Osteoblast (primary cell): ENCODE measurements at places on chromosomes 2 and 18. TPM values are rescaled to one million over a fixed set of nuclear protein-coding genes. Genes with fewer than 3 reads are reported as not detected.
A peak's percentile ranks its signal among the peaks of the same experiment; 100 is the strongest.

DNA sequence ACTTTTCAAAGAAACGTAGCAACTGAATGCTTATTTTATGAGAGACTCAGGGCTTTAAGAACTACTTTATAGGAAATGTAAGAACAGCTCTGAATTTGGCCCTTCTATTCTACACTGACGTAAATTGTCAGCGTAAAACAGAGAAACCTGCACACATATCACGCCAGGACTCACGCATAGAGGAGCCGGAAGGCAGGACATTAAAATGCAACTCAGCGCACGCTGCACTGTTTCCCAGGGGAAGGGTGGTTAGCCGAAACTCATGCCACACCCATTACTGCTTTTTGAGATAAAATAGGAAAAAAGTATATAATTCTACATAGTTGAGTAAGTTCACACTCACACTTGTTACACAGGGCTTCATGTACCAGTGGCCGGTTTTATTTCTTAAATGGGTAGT is 7.4 kb downstream of the TUBB6 start:
- no peak for DNase-seq
- H3K36me3 ChIP-seq, result peaks cover 93% of the 10 kb centered on the region
- H3K4me3 ChIP-seq, result no peak overlapping the region
- H3K4me1 ChIP-seq, result peaks cover 35% of the 10 kb centered on the region

DNA sequence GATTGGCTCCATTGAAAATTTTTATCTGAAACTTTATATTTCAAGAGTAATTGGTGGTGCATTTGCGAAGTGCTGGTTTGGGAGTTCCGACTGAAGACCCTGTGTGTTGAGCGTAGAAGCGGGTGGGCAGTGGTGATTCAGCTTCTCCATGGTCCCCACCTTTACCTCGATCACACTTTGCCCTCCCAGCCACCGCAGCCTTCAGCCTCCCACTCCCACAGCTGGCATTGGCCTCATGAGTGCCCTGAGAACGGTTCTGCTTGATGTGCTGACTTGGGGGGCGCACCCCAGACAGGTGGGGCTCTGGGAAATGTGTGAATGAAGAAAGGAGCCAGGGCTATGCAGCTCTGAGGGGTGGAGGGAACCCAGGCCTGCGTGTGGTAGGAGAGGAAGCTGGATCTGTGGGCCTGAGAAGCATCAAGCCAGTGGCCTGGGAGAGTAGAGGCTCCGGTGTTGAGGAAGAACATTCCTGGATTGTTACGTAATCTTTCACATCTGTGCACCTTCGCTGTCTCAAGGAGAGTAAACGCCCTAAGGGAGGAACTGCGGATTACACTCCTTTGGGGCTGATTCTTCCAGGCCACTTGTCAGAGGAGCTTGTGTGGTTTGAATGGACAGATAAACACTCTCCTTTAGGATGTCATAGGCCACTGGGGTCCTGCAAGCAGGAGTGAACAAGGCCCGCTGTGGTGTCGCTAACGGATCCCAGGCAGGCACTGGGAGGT is 83.8 kb downstream of the NPAS2 start:
- H3K27me3 ChIP-seq, result peaks cover 19% of the 10 kb centered on the region
- peak overlapping the region; percentile 87 for H3K27ac ChIP-seq
- no peak overlapping the region for H3K4me3 ChIP-seq
- peaks cover 22% of the 10 kb centered on the region for H3K4me1 ChIP-seq

- H3K4me3 ChIP-seq, result no peak overlapping the region
- no peak for DNase-seq
- no peak overlapping the region for H3K27ac ChIP-seq
- peaks cover 30% of the 10 kb centered on the region for H3K4me1 ChIP-seq
- no peaks in the 10 kb centered on the region for H3K36me3 ChIP-seq
These were observed 117.2 kb downstream of the SH3RF3 start for GRCh38 chr2:109246176-109246575.

GRCh38 chr2:58110765-58111164 is 64.2 kb downstream of the VRK2 start:
- no peaks in the 10 kb centered on the region for H3K36me3 ChIP-seq
- no peak for DNase-seq
- no peaks in the 10 kb centered on the region for H3K27me3 ChIP-seq

DNA sequence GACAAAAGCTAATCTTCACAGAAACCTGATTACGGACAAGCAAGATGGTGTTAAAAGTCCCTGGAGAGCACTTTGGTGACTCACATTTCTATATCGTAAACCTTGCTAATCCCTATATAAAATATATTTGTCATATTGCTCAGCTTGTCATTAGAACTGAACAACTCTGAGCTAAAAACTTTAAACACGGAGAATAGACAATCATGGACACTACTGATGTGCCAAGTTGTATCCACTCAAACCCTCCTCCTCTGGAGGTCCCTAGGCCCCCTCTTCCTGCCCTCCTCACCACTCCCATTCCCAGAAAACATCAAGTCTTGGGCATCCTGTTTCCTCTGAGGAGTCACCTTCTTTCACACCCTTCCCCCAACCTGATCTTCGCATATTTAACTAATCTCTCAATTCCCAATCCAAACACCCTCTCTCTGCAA is 138.7 kb upstream of the PID1 start:
- H3K4me1 ChIP-seq, result peaks cover 8% of the 10 kb centered on the region
- no peaks in the 10 kb centered on the region for H3K36me3 ChIP-seq
- no peak overlapping the region for H3K4me3 ChIP-seq
- H3K27me3 ChIP-seq, result no peaks in the 10 kb centered on the region

DNA sequence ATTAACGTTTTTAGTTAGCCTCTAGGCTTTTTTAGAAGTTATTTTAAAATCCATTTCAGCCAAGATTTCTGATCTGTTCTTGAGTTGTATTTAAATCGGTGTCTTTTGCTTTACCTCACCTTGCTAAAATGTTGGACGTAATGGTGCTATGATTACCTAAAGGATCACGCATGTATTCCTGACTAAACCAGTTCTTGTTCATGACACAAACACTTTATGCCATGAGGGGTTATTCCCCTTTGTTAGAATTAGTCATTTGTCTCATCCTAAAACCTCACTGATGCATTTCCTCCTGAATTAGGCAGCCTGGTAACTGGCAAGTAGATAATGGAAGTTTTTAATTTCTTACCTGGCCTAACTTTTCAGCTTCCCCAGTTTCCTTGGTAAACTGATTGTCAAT is 185.4 kb upstream of the TANK start:
- no peak overlapping the region for H3K27ac ChIP-seq
- no peaks in the 10 kb centered on the region for H3K36me3 ChIP-seq
- no peaks in the 10 kb centered on the region for H3K4me1 ChIP-seq
- no peaks in the 10 kb centered on the region for H3K27me3 ChIP-seq

DNA sequence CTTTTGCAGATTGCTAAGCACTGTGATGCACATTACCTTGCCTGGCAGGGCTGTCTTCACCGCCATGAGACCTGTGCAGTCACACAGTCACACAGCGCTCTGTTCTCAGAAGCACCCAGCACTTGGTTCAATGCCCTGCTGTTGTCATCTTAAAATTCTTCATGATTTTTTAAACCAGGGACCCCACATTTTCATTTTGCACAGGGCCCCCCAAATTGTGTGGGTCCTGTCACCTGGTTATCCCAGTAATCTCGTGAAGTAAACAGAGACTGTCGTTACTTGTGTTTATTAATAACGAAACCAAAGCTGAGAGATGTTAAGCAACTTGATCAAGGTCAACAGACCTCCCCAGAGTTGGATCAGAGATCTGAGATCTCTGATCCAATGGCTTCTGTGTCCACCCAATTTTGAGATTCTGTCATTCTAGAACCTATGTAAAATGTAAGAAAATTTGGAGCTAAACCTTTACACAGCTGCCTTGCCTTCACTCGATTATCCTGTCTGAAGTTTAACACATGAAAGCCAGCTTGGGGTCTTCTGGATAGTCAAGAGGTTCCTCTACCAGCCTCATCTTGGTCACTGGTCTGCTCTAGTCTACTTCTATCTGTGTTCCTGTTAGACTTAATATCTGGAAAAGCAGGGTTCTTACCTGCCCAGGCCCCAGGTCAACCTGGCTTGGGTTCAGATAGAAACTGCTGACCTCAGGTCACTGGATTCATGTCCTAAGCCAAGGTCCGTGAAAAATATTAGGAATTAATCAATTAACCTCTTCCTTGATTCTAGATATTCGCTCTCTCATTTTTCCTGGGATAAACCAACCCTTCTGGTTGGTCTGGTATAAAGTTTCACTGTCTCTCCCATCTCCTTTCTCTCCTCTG is 13.7 kb upstream of the TTC39C start:
- H3K36me3 ChIP-seq, result no peaks in the 10 kb centered on the region
- no peak overlapping the region for H3K27ac ChIP-seq
- no peak for DNase-seq
- peaks cover 2% of the 10 kb centered on the region for H3K27me3 ChIP-seq
- peaks cover 11% of the 10 kb centered on the region for H3K4me1 ChIP-seq

DNA sequence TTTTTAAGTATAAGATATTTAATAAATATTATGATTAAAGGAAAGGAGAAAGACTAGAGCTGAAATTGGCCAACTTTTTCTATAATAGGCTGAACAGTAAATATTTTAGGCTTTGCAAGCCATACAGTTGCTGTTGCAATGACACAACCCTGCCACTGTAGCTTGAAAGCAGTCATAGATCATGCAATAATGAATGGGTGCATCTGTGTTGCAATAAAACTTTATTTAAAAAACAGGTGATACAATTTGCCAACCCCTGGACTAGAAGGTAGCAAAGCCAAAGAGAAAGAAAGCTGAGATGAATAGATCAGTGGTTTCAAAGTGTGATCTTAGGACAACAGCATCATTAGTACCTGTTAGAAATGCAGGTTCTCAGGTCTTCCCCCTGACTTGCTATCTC is 219.1 kb downstream of the SETBP1 start:
- H3K27ac ChIP-seq, result no peak overlapping the region
- H3K4me3 ChIP-seq, result no peak overlapping the region
- H3K36me3 ChIP-seq, result no peaks in the 10 kb centered on the region
- H3K4me1 ChIP-seq, result no peaks in the 10 kb centered on the region

DNA sequence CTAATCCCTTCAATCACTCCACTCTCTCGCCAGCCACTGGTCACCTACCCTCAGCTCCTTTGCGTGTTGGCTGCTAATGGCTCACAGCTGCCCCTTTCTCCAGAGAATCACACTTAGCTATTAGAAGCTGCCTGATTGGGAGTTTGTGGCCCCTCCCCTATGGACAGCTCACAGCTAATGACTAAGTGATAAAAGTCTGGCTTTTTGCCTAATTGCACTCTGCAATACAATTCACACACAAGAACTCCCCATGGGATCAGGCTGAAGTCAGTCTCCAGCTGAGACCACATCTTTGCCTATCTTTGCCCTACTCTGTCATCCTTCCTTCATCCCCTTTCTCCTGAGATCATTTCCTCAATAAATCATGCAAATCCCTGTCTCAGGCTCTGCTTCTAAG is 701.9 kb upstream of the RAB6C start:
- H3K27me3 ChIP-seq, result no peaks in the 10 kb centered on the region
- no peaks in the 10 kb centered on the region for H3K36me3 ChIP-seq
- no peak overlapping the region for H3K4me3 ChIP-seq
- no peak for DNase-seq

- H3K4me1 ChIP-seq, result peaks cover 29% of the 10 kb centered on the region
- DNase-seq, result peak; percentile 38
- H3K36me3 ChIP-seq, result no peaks in the 10 kb centered on the region
- H3K4me3 ChIP-seq, result no peak overlapping the region
- H3K27me3 ChIP-seq, result no peaks in the 10 kb centered on the region
- H3K27ac ChIP-seq, result peak overlapping the region; percentile 35
These were observed 235.0 kb upstream of the RGPD4 start for GRCh38 chr2:107591561-107592279.

- no peaks in the 10 kb centered on the region for H3K4me1 ChIP-seq
- no peak overlapping the region for H3K27ac ChIP-seq
- H3K27me3 ChIP-seq, result no peaks in the 10 kb centered on the region
- DNase-seq, result no peak
- no peaks in the 10 kb centered on the region for H3K36me3 ChIP-seq
These were observed 73.3 kb upstream of the ACKR3 start for GRCh38 chr2:236496340-236496739.

DNA sequence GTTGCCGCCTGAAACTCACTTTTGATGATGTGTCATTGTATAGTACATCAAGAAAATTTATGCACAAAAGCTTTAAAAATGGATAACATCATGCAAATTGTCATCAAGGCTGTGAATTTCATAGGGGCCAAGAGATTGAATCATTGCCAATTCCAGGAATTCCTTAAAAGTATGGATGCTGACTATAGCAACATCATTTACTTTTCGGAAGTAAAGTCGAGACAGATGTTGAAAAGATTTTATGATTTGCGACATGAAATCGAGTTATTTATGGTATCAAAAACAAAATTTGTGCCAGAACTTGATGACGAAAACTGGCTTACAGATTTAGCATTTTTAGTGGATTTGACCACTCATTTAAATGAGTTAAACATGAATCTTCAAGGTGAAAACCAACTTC is 56.3 kb downstream of the ASB1 start:
- no peaks in the 10 kb centered on the region for H3K4me1 ChIP-seq
- no peaks in the 10 kb centered on the region for H3K27me3 ChIP-seq
- no peak for DNase-seq

- H3K27ac ChIP-seq, result no peak overlapping the region
- peaks cover 10% of the 10 kb centered on the region for H3K36me3 ChIP-seq
These were observed 63.9 kb downstream of the AOX1 start for GRCh38 chr2:200649724-200650123.

- H3K4me3 ChIP-seq, result no peak overlapping the region
- H3K4me1 ChIP-seq, result no peaks in the 10 kb centered on the region
- H3K27me3 ChIP-seq, result peaks cover 3% of the 10 kb centered on the region
These were observed 306.0 kb downstream of the FBXO15 start for GRCh38 chr18:73841661-73842060.

- no peaks in the 10 kb centered on the region for H3K27me3 ChIP-seq
- H3K4me1 ChIP-seq, result peaks cover 73% of the 10 kb centered on the region
- H3K27ac ChIP-seq, result peak overlapping the region; percentile 98
- peak; percentile 95 for DNase-seq
- no peaks in the 10 kb centered on the region for H3K36me3 ChIP-seq
These were observed 14.9 kb downstream of the FBLN7 start for GRCh38 chr2:112153179-112153490.

DNA sequence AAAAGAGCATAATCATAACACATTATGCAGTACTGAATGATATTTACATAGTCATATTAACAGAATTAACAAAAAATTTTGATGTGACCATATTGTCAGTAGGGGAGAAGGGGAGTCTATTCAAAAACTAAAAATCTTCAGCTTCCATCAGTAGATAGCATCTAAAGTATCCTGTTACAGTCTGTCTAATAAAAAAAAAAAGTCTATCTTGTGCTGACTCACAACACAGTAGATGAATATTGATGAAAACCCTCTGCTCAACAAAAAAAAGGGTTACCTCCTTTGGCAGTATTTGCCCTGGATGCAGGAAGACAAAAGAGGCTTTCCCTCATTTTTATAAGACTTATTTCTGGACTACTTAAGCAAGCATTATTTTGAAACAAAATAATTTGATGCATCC is 27.3 kb downstream of the GRB14 start:
- no peak overlapping the region for H3K4me3 ChIP-seq
- DNase-seq, result no peak
- H3K36me3 ChIP-seq, result no peaks in the 10 kb centered on the region
- no peak overlapping the region for H3K27ac ChIP-seq

The SLC11A1 gene
- total RNA-seq, result 0.29 and 0.36 TPM in 2 replicates

The RAB27B gene
- total RNA-seq, result 55.7 and 99.0 TPM in 2 replicates

The FIGN gene
- 2.5 and 4.1 TPM in 2 replicates for total RNA-seq

The KLHL14 gene
- total RNA-seq, result not detected in 2 replicates

The DYTN gene
- total RNA-seq, result not detected in 2 replicates
